ENCODE measurements at places on chromosomes 7 and 10.

DNA sequence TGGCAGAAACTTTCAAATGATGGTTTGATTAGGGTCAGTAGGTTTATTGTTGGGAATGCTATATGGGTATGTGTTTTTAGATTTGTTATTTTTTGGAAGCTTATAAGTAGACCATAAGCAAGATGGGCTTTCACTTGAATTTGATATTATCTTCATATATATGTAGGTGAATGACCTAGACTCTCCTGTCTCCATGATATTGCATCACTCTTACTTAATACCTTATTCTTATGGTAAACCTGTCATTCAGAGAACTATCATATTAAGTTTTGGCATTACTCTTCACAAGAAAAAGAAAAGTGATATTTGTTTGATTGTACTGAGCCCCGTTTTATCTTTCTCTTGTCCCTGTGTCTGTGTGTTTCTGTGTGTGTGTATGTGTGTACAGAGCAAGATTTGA lies 17.3 kb downstream of the HSPA14 start:
- peaks cover 8% of the 10 kb centered on the region for H3K4me1 ChIP-seq
- no peak overlapping the region for H3K4me3 ChIP-seq
- H3K36me3 ChIP-seq: no peaks in the 10 kb centered on the region
- H3K27me3 ChIP-seq: no peaks in the 10 kb centered on the region
- no peak for DNase-seq

GRCh38 chr7:71329030-71329660 lies 197.2 kb downstream of the GALNT17 start:
- no peaks in the 10 kb centered on the region for H3K4me1 ChIP-seq
- no peaks in the 10 kb centered on the region for H3K36me3 ChIP-seq
- H3K27me3 ChIP-seq: no peaks in the 10 kb centered on the region
- no peak for DNase-seq
- H3K4me3 ChIP-seq: no peak overlapping the region

DNA sequence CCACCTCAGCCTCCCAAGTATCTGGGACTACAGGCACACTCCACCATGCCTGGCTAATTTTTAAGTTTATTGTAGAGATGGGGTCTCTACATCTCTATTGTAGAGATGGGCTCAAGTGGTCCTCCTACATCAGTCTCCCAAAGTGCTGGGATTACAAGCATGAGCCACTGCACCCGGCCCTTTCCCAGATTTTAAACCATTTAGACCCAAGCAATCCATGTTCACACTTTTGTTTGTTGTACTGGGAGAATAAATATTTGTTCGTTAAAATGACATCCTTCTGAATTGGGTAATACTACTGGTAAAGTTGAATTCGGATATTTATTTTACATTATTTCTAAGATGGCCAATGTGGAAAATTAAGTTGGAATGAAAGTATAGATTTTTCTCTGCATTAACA lies 52.7 kb downstream of the MINPP1 start:
- no peaks in the 10 kb centered on the region for H3K36me3 ChIP-seq
- no peak for DNase-seq
- H3K4me1 ChIP-seq: no peaks in the 10 kb centered on the region
- no peak overlapping the region for H3K27ac ChIP-seq

GRCh38 chr10:91378061-91378460 lies 32.1 kb upstream of the HECTD2 start:
- no peak overlapping the region for H3K4me3 ChIP-seq
- no peaks in the 10 kb centered on the region for H3K4me1 ChIP-seq
- H3K36me3 ChIP-seq: no peaks in the 10 kb centered on the region
- DNase-seq: no peak
- no peak overlapping the region for H3K27ac ChIP-seq

DNA sequence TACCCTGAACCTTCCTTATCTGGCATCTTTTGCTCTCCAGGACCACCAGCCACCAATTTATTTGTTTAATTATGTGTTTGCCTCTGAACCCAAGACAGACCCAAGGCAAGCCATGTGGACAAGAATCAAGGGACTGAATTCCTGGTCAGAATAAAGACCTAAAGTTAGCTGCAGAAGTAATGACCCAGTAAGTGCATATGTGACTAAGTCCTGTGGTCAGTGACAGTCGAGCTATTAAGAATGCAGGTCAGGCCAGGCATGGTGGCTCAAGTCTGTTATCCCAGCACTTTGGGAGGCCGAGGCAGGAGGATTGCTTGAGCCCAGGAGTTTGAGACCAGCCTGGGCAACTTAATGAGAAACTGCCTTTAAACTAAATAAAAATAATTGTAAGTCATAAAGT lies 139.4 kb downstream of the CCDC71L start:
- no peak for DNase-seq
- no peaks in the 10 kb centered on the region for H3K4me1 ChIP-seq
- no peak overlapping the region for H3K27ac ChIP-seq
- no peak overlapping the region for H3K4me3 ChIP-seq

- no peak overlapping the region for H3K4me3 ChIP-seq
- H3K27ac ChIP-seq: no peak overlapping the region
- DNase-seq: no peak
- H3K36me3 ChIP-seq: no peaks in the 10 kb centered on the region
- H3K27me3 ChIP-seq: no peaks in the 10 kb centered on the region
- H3K4me1 ChIP-seq: no peaks in the 10 kb centered on the region
Observed at GRCh38 chr7:55594414-55594813, 22.1 kb upstream of the VOPP1 start.
